ENCODE measurements at places on chromosomes 3 and 15.

- no peak for DNase-seq
Measured at GRCh38 chr3:66567077-66567476, 66.3 kb upstream of the LRIG1 start.

DNA sequence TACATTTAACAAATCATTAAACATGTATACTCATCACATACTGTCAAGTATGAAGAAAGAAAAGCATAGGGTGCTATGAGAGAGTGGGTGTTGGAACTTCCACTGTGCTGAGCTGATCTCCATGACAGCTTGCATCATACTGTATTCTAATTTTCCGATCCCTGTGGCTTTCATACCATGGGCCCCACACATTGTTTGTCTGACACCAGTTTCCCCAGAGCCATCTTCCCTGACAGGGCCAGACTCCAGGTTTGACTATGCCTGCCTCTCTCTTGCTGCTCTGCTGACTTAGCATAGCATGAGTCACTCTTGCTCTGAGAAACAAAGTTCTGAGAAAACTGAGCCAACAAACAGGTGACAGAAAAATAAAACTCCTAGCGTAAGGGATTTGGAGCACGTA is 37.0 kb upstream of the CASR start:
- no peak for DNase-seq

GRCh38 chr3:138369151-138369900 is 20.9 kb downstream of the MRAS start:
- DNase-seq, result no peak

DNA sequence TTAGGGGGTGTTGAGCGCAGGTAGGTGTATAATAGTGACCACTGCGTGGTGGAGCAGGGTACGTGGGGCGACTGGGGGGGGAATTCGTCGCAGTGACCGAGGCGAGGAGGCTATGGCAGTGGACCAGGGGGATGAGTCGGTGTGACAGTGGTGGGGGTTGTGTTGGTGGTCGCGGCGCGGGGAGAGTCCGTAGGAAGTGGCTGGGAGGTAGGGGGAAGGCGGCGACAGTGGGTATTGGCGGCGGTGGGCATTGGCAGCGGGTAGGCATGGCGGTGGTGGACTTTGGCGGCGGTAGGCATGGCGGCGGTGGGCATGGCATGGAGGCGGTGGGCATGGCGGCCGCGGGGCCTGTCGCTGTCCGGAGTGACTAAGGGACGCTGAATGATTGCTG is 739 bp downstream of the SNRPN start:
- no peak for DNase-seq

- no peak for DNase-seq
Measured at GRCh38 chr3:60552581-60552980, 698.7 kb downstream of the FHIT start.

GRCh38 chr15:39538936-39539335 is 41.9 kb upstream of the THBS1 start:
- no peak for DNase-seq

DNA sequence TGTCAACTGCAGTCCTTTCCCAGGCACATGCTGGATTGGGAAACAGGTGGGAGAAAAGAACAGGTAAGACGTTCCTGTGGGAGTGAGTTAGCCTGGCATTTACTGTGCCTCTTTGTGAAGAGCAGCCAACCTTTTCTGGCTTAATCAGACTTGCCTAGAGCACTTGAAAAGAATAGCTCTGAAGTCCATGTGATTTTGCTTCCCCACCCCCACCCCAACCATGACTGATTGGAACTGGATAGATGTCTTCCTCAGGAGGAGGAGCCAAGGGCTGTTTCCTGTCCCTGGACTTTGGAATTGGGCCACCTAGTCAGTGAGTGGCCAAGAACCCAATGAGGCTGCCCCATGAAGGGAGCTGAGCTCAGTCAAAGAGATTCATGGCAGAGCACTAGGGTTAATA is 4.7 kb upstream of the TMEM41A start:
- DNase-seq, result no peak

DNA sequence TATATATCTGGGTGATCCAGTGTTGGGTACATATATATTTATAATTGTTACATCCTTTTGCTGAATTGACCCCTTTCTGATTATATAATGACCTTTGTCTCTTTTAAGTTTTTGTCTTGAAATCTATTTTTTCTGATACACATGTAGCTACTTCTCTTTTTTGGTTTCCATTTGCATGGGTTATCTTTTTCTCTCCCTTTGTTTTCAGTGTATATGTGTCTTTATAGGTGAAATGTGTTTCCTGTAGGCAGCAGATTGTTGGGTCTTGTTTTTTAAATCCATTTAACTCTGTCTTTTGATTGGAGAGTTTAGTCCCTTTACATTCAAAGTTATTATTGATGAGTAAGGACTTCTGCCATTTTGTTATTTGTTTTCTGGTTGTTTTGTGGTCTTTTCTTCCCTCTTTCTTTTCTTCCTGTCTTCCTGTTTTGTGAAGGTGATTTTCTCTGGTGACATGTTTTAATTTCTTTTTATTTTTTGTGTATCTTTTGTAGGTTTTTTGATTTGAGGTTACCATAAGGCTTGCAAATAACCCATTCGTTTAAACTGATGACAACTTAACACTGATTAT is 56.8 kb downstream of the STARD9 start:
- DNase-seq, result no peak

DNA sequence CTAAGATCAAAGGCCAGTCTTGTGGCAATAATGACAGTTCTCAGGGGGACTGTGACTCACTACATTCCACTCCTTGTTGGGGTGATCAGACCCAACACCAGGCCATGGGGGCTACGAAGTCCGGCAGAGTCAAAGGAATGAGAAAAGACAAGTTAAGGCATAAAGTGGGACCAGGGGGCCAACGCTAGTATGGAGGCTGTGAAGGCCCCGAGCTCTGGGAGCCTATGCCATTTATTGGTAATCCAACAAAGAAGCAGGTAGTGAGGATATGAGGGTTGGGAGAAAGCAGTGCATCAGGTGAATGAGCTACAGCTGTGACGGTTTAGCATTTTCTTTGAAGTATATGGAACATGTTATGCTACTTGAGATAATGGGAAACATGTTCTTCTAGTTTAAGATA is 104.4 kb upstream of the C2CD4B start:
- DNase-seq, result no peak
